ENCODE measurements at places on chromosomes 4 and X.

DNA sequence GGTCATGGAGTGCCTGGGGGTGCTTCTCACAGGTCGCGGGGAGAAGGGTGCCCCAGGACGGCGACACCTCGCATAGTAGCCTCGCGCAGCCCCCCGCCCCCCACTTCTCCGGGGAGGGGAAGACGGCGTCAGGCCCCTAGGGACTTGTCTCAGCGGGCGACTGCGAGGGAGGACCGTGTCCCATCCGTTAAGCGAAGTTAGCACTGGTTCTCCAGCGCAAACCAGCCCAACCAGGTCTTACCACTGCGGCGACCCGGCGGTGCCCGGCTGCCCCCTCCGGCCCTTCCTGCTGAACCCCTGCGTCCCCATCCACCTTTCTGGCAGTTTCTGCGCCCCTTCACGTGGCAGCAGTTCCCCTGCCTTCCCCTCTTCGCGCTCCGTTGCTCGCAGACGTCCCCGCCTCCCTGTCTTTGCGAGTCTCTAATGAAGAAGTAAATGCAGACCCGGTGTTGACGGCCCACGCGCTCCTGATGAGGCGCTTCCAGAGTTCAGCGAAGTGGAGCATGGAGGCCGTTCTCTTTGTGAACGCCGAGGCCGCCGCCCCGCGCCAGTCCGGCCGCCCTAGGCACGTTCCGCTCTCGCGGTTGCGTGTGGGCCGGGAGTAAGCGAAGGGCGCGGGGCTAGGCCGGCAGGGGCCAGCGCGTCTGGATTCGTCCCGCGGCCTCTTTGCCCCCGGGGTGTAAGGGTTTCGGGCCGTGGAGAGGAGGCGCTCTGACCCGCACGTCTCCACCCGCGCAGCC, 3.0 kb downstream of the SLIT2 start:
- DNase-seq, result no peak

GRCh38 chrX:129525896-129526295, 2.6 kb upstream of the SMARCA1 start:
- DNase-seq, result no peak

- DNase-seq, result peak; percentile 55
Observed at GRCh38 chrX:154436374-154436982, 476 bp upstream of the GDI1 start.

DNA sequence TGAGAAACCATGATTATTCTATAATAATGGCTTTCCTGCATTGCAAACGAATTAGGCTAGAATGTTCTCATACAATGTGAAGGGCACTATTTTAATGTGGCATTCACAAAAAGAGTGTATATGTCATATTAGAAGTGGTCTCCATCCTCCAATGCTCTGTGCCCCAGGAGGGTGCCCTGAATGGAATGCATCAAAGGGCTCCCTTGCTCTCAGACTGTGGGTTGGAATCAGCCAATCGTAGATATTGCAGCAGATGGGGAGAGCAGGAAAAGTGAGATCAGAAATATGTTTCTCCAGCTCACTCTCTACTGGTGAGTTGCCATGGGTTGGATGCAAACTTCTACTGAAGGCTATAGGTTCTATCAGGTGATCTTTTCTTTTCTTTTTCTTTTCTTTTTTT, 11.9 kb upstream of the NSUN7 start:
- DNase-seq, result no peak

- no peak for DNase-seq
Observed at GRCh38 chr4:43238585-43238984, 346.1 kb downstream of the GRXCR1 start.

DNA sequence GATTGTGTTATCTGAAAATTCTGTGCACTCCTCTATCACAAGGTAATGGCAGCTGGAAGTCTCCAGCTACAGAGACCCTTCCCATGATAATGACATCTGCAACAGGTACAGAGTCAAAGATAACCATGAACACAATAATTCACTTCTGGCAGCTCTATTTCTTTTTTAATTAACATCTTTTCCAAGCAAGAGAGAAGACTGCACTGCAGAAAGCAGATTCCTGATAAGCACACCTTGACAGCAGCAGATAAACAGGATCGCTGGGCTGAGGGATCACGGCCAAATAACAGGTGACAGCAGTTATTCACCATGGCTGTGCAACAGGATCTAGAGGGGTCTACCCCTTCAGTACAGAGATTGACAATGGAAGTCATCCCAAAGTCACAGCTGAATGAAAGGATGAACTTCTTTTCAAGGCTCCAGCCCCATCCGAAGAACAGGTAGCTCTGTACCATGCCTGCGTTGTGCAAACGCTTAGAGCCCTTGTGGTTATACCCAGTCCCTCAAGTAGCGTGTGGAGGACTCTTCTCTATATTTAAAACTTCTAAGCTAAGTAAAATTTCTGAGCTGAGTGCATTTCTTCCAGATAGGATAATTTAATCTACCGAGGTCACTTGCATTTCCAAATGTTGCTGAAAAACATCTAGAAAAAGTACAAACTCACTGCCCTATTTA, 66.7 kb downstream of the DCHS2 start:
- no peak for DNase-seq

Measured in activated T-cell treated with anti-CD3 and anti-CD28 coated beads, Interleukin-2, amount 50 U/mL, for 48 hours (primary cell).